ENCODE measurements at places on chromosomes 12 and 14.
A peak's percentile ranks its signal among the peaks of the same experiment; 100 is the strongest.

DNA sequence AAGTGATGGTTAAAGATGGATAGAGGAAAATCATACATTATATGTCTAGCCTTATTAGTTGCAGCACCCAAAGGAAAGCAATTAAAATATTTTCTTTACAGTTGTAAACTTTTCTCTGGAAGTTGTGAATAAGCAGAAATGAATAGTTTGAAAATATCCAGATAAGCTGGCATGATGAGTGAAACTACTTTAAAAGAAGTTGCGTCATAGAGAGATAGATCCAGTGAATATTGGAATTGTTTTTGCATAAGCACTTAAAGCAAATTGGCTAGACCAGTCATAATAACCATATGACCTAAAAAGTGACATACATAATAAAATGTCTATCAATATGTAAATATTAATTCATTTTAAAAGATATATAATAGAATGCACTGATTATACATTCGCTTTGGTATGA, 132.1 kb downstream of the SOX5 start:
- no peak for DNase-seq

- DNase-seq = no peak
Measured at GRCh38 chr12:80860206-80860605, 77.5 kb downstream of the LIN7A start.

GRCh38 chr14:76955575-76956315, 72.8 kb downstream of the IRF2BPL start:
- DNase-seq = peak; percentile 60

DNA sequence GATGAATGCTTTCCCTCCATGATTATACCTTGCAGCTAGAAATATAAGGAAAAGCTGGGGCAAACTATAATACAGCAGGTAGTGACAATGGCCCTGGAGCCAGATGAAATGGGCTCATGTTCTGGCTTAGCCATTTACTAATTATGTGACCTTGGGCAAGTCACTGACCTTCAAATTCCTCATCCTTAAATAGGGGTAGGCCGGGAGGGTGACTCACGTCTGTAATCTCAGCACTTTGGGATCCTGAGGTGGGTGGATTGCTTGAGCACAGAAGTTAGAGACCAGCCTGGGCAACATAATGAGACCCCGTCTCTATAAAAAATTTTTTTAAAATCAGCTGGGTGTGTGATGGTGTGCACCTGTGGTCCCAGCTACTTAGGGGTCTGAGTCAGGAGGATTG, 155.4 kb downstream of the C12orf75 start:
- DNase-seq = no peak

- no peak for DNase-seq
Measured at GRCh38 chr14:69131176-69131575, 21.7 kb downstream of the DCAF5 start.

- DNase-seq = no peak
Measured at GRCh38 chr12:65663648-65664047, 160.6 kb upstream of the HMGA2 start.

- DNase-seq = no peak
Measured at GRCh38 chr14:71108398-71109119, 201.3 kb downstream of the PCNX1 start.

DNA sequence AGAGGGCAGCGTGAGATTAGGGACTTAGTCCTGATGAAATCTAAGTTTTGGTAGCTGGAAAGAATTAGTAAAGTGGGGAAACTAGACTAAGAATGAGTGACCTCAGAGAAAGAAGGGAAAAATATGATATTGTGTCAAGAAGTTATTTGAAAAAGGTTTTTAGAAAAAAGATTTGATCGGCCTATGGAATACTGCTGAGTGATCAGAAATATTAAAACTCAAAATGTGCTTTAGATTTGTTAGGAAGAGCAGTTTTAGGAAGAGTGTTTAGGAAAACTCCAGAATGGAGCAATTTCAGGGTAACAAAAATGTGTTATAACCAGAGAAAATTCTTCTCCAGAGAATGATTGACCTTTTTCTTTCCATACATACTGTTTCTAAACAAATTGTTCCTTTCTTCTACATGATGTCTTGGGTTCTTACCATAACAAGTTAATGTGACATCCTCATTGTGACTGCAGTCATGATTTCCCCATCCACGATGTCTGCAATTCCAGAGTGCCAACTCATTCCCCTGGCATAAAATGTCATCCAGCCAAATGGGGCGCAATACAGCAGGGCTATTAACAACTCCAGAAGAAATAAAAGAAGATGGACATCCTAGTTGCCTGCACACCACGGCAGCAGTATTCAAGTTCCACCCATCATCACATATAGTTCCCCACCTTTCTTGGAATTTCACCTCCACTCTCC, 11.8 kb downstream of the CD163L1 start:
- DNase-seq = no peak

GRCh38 chr12:89333564-89334252, 18.6 kb downstream of the DUSP6 start:
- peak; percentile 19 for DNase-seq

DNA sequence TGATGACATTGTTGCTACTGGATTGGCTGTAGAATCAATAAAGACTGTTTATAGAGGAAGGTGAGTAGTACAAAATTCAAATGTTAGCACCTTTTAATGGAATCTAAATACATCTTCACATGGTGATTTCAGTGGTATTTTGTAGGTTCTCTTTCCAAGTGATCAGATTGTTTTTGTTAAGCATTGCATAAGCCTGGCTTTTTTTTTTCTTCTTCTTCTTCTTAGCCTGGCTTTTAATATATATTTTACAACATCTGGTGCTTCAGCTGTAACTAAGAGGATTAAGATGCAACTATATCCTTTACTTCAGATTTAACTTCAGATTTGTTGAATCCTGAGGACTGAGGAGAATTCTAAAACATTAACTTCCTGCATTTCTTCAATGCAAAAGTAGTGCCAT, 57.3 kb upstream of the ATF1 start:
- DNase-seq = no peak

DNA sequence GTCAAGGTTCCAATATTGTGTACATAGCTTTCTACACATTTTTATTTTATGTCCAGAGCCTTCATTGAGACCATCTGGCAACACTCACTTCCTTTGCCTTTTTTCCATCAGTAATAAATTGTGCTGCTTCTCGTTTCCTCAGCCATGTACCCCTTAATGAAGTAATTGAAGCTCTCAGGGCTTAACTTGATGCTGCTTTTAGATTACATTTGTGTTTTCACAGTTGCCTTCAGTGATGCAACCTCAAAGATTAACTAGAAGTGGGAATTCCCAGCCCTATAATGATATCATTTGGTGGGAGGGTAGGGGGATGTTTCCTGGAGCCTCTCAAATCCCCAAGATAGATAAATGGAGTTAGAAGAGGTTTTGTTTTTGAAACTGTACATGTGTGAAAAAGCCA, 80.2 kb upstream of the KRR1 start:
- DNase-seq = no peak

- DNase-seq = peak; percentile 7
Measured at GRCh38 chr12:31890295-31891285, 68.6 kb upstream of the RESF1 start.

GRCh38 chr14:32256576-32256975, 53.5 kb upstream of the RNU6-8 start:
- no peak for DNase-seq

GRCh38 chr12:93585247-93585646, 12.8 kb downstream of the SOCS2 start:
- DNase-seq = no peak

DNA sequence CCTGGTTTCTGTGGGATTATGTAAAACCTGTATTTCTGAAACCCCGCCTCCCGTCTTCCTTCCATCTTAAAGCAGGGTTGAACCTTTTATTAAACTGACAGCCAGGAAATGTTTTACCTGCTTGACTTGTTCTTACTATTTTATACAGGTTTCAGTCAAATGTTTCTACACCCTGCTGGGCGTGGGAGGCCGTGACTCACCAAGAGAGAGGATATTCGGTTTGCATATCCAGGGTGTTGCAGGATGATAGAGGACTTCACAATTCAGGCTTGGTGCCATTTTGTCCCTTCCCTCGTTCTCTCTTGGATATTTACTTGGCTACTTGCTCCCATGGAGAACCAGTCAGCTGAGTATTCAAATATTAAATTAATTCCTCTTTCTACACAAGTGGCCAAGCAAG, 69.7 kb downstream of the ARF6 start:
- DNase-seq = peak; percentile 73

- DNase-seq = no peak
Measured at GRCh38 chr12:28212182-28212581, 21.9 kb downstream of the CCDC91 start.

DNA sequence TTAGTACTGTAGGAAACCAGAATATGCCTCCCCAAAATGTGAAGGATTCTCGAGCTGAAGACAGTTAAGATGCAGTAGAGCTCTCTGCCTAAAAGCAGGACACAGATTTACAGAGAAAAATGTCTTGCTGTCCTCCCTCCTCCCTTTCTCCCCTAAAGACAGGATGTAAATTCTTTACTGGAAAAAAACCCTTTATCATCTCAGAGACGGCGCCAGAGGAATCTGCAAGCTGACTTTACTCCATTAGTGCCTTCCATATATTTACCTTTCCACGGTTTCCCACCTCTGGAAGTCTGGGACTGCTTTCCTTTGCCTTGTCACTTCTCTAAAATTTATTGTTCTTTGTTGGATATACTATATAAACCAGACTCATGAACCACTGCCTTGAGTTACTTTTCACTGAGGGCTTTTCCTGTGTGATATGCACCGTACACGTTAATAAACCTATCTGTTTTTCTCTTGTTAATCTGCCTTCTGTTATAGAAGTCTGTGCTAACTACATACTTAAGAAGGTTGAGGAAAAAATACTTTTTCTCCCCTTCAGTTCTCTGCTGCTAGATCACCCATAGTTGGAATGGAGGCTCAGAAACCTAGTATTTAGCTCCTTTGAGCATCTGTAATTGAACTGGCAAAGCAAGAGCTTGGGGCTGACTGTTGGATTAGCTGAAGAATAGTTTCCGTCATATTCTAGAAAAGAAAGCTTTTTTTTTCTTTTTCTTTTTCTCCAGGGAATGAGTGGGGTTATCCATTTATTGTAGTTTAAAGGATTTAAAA, 99.9 kb downstream of the RAD51B start:
- DNase-seq = no peak

GRCh38 chr14:104246401-104247335, 108.3 kb downstream of the KIF26A start:
- DNase-seq = no peak

DNA sequence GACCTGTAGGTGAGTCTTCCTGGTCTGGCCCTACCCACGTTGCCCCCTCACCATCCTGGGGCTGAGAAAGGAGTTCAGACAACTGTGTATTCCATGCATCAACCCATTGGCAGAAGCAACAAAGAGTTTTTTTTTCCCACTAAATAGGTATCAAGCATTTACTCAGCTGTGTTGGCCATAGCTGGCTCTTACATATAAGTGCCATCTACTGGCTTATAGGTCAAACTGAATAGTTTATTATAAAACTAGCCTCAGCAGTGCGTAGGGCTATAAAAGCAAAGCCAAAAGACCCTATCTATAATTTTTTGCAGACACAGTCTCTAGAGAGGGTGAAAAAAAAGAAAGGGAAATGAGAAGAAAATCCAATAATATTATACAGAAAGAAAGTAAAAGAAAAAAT, 765.2 kb upstream of the MGAT4C start:
- no peak for DNase-seq

DNA sequence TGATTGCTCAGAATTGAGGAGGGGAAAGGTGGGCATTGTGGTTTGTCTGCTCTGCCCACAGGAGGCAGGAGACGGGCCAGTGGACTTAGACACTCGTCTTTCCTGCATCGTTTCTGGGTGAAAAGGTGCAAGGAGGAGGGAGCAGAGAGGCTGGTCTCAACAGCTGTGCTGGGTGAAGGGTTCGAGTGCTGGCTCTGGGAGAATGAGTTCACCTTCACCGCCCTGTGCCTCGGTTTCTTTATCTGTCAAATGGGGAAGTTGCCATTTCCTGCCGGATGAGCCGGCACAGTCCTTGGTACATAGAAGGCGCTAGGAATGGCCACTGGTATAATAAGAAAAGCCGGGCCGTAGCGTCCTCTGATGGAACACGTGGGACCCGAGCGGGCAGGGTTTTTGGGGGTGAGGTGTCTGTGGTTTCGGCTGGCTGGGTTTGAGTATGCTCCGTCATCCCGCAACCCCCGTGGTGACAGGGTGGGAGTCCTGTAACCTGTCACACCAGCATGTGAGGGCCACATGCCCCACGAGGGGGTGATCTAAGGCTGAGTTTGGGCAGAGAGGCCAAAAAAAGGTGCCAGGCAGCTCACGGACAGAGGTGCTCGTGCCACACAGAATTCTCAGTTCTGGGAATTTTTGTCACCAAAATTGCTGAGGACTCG, 7.3 kb downstream of the BCL7A start:
- DNase-seq = peak; percentile 54

GRCh38 chr12:90899456-90900182, 55.4 kb downstream of the CCER1 start:
- no peak for DNase-seq

- DNase-seq = no peak
Measured at GRCh38 chr12:40262657-40263056, 37.9 kb downstream of the LRRK2 start.

GRCh38 chr14:24784981-24785380, 151.0 kb upstream of the GZMB start:
- DNase-seq = no peak

GRCh38 chr12:55700255-55701018, 7.3 kb downstream of the ITGA7 start:
- DNase-seq = no peak

GRCh38 chr12:105561546-105562198, 231.2 kb downstream of the C12orf75 start:
- no peak for DNase-seq

DNA sequence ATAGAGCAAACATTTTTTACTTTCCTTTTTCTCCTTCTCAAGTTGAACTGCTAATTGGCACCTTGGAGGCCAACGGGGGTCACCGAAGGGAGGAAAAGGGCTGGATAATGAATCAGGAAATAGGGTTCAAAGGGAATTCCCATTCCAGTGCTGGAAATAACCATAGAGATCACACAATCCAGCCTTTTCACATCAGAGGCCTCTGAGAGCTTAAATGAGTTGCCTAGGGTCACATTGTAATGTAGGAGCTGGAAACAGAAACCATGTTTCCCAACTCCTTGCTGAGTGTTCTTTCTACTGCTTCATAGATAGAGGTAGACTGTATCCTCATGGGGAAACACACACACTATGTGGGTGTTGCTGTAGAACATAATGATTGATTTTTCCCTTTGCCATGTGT, 60.6 kb upstream of the DDHD1 start:
- no peak for DNase-seq

DNA sequence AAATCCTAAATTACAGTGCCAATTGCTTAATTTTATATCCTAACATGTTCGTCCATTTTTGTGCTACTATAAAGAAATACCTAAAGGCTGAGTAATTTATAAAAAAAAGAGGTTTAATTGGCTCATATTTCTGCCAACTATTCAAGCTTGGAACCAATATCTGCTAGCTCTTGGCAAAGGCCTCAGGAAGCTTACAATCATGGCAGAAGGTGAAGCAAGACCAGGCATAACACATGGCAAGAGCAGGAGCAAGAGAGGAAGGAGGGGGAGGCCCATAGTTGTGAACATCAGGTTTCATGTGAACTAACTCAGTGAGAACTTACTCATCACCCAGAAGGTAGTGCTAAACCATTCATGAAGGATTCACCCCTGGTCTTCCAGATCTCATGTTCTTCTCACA, 494.3 kb downstream of the CCER1 start:
- no peak for DNase-seq

All from activated naive CD4-positive, alpha-beta T cell treated with Interleukin-2 at 50 U/mL for 16 hours (primary cell).